ENCODE measurements at places on chromosomes 11 and 22.

DNA sequence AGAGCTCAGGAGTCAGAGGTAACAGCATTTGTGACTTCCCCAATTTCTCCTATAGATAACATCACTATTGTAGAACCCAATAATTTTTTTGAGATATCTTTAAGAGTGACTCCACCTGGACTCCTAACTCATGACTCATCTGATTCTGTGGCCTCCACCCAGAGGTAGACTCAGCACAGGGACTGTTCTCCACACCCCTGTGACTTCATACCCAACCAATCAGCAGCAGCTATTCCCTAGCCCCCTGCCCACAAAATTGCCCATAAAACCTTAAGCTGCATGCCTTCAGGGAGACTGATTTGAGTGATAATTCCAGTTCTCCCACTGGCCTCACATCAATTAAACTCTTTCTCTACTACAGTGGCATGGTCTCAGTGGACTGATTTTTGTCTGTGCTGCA is 475.4 kb upstream of the FAT3 start:
- DNase-seq: no peak

- DNase-seq: no peak
Measured at GRCh38 chr11:35407041-35407440, 12.3 kb downstream of the SLC1A2 start.

DNA sequence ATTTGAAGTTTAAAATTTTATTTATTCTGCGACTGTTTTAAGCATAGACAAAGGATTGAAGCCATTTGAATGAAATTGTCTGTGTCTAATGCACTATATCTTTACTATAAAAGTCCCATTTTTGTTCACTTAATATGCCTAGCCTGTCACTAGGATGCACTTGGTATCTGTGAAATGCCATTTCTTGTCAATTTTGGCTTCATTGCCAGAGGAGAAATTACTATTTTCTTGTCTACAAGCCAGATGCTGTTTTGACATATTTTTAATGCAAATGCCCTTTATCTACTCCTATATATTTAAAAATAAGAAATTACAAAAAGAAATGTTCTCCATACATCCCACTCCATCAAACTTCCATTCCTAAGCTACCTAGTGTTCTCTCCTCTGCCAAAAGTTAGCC is 1704.5 kb upstream of the RAG2 start:
- DNase-seq: no peak

DNA sequence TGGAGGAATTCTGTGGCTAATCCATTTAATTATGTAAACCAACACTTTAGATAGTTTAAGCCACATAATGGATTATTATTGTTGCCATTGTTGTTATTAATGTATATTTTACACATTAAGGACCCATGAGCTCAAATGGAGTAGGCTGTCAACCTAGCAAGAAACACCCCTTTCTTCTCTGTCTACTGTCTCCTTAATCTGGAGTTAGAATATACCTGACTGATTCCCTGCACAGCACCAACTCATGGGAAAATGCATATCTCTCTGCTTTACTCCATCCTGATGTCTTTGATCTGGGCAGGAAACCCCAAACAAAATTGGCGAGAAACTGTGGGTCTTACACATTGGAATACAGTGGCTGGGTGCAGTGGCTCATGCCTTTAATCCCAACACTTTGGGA is 24.0 kb upstream of the ME3 start:
- DNase-seq: peak; percentile 38

GRCh38 chr11:25793637-25794036 is 538.3 kb upstream of the ANO3 start:
- no peak for DNase-seq

DNA sequence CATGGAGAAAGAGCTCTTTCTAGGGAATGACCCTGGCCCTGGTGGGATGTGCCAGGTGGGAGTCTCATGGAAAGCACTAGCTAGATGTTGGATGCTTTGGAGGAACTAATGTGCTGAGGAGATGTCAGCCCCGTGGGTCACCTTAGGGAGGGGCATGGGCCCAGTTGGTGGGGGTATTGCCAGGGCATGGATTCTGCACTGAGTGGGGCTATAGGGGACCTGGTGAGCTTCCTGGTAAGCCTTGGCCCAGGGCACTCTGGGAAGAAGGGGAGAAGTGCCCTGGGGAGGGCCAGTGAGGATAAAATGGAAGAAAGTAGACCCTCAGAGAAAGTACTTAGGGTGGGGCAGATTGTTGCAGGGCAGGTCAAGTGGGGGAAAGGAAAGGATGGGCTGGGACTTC is 65.2 kb upstream of the SORL1-AS1 start:
- DNase-seq: no peak
